ENCODE measurements at places on chromosomes 1 and 21.

GRCh38 chr1:171313319-171313834, 606 bp upstream of the FMO4 start:
- DNase-seq, result no peak

GRCh38 chr1:161838362-161838761, 72.2 kb downstream of the ATF6 start:
- peak; percentile 60 for DNase-seq

GRCh38 chr1:165875604-165876003, 48.2 kb downstream of the UCK2 start:
- DNase-seq, result no peak

- DNase-seq, result no peak
Observed at GRCh38 chr1:66283622-66284041, 250.3 kb upstream of the SGIP1 start.

DNA sequence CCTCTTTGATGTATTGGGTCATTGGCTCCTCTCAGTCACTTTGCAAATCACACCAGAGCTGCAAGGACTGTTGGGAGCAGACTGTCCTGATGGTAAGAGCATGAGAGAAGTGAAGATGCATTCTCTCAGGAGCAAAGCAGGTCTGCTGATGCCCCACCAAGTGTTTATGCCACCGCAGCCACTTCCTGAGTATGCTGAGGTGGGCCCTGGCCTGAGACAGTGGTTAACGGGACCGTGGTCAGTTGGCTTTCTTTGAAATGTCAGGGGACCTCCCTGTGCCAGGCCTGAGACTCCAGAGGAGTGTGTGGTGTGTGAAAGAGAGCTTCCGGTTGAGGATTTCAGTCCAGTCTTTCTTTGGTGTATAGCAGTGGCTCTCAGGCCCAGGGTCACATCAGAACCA, 79.4 kb downstream of the SPATA46 start:
- no peak for DNase-seq

DNA sequence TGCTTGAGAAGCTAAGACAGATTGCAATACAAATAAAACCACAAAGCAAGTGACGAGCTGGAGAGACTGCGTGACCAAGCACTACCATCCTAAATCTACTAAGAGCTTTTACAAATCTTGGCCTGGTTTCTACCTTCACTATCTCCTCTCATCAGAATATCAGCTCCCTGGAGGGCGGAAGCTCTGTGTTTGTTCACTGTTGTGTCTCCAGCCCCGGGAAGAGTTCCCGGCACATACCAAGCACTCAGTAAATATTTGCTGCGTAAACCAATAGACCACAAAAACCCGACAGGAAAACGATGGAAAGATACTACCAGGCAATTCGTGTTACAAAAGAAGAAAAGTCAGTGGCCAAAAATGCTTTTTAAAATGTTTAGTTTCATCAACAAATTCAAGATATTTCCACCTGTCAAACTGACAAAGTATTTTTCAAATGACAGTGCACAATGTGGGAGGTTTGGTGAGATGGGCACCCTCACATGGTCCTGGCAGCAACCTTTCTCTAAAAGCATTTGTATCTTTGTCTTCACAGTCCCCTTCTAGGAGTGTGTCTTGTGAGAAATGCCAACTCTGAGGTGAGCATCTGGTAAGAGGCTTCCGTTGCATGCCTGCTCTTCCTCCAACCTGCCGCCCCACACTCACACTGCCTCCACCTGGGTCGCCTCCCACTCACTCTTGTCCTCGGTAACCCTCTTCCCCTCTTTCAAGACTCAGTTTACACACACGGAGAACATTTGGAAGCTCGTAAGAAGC, 34.7 kb downstream of the SLC1A7 start:
- peak; percentile 74 for DNase-seq

DNA sequence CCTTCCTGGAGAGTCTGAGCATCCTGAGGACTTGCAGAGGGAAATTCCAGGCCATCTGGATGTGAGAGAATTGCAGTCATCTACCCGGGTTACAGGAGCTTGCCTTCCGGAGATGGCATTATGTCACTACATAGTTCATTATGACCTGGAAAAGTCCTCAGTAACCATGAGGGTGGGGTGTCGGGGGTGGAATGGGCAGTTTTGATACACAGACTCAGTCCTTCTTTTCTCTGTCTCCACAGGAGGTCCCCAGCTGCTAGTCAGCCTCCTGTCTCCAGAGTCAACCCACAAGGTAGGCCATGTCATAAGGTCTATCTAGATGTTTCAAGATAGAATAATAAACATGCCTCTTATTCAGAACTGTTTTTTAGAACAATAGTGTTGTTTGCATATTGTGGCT, 268.2 kb upstream of the SGIP1 start:
- DNase-seq, result no peak

- DNase-seq, result no peak
Observed at GRCh38 chr1:54080598-54081049, 27.2 kb downstream of the TCEANC2 start.

DNA sequence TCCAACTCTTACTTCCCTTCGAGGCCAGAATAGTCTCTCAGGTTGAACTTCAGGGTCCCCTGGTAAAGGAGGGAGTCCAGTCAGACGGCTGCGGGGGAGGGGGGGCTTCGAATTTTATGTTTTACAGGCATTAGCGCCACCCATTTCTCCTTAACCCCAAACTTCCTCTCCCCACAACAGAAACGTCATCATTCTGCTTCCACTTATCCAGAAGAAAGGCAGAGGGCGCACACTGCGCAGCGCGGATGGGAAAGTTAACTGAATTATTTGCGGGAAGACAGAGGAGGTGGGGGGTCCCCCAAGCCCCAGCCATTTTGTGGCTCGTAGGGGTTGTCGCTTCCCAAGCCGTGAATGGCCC, 529 bp upstream of the PRMT2 start:
- DNase-seq, result peak; percentile 80

- no peak for DNase-seq
Observed at GRCh38 chr1:89125240-89125912, 538 bp downstream of the GBP2 start.

GRCh38 chr1:229273507-229274232, 2.8 kb downstream of the RAB4A start:
- DNase-seq, result peak; percentile 35

Data from fibroblast of gingiva (primary cell).